ENCODE measurements at places on chromosomes 11 and 22.
A peak's percentile ranks its signal among the peaks of the same experiment; 100 is the strongest.

DNA sequence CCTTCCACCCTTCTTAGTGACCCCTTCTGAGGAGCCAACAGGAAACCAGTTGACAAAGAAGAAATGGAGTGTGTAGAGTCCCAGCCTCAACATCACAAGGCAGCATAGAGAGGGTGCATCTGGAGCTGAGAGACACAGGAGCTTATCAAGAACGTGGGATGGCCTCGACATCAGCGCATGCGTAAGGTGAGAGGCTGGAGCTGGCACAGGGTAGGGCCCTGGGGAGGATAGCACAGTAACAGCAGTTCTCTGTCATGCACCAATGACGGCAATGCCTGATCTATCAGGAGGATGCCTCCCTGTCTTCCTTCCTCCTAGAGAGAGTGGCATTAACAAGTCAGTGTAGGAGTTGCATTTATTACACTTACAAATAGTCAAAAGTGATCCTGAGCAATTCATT lies 426.1 kb downstream of the NTM start:
- no peak for DNase-seq

GRCh38 chr11:78292109-78292803 lies 103.5 kb downstream of the USP35 start:
- DNase-seq = no peak

DNA sequence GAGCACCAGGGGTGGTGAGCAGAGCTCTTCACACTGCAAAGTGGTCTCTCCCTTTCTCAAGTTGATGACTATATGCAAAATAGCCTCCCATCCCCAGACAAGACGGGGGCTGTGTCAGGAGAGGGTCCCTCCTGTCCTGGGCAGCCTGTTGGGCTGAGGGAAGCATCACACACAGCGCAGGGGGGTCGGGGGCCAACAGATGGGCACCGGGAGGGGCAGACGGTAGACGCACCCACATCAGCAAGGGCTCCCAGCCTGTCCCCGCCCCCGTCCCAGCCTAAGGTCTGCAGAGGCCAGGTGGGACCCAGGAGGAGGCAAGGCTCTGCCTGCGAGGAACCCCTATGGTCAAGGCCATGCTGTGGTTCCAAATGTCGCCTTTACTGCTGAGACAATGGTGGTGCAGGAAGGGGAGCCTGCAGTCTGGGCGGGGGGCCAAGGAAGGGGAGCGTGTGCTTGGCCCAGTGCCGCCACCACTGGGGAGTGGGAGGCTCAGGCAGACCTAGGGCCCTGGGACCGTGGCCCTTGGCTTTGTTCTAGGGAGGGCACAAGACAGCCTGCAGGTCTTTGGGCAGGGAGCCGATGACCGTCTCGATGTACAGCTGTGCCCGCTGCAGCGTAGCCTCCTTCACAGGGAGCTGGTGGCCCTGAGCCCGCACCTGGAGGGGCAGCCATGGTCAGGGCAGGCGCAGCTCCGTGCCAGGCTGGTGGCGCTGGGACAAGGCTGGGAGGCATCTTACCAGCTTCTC lies 4.3 kb upstream of the PLXNB2 start:
- DNase-seq = no peak

DNA sequence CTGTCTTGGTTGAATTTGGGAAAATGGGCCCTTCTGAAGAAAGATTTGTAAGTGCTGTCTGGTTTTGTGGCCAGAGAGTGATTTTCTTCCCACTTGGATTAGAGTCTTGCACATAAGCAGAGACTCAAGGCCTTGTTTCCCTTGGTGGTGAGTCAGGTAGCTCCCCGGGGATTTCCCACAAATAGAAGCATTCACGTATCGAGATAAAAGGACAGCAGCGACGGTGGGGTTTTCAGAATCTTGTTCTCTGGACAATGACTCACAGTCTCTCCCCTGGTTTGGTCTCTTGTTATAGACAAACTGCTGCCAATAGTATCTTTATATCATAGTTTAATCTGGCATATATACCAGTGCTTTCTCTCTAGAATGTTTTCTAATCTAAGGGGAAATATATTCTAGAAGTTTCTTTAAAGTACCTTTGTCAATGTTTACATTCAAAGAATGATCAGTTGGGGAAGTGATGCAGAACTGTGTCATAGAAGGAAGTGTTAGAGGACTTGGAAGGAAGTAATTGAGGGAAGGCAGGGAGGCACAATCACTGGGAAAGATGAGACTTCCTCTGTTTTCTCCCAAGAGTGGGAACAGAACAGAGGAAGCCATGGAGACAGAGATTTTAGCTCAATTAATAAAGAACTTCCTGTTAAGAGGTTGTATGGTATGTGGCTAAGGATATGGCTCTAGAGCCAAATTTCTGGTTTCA lies 18.1 kb downstream of the POLA2 start:
- peak; percentile 46 for DNase-seq

GRCh38 chr11:79017811-79018210 lies 423.0 kb downstream of the TENM4 start:
- no peak for DNase-seq

DNA sequence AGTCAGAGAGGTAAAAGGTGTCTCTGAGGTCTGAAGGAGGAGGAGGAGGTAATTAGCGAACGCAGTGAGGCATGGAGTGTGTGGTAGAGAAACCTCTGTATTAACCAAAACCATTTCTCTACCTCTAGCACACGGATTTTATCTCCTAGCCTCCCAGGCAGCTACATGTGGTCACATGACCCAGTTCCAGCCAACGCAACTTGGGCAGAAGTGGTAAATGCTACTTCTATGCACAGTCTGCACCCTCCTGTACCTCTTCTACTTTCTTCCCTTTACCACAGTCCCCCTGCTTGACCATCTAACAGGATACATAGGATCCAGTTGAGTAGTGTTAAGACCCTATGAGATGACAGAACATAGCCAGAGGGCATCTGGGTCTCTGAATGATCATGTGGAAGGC lies 95.7 kb downstream of the XRRA1 start:
- no peak for DNase-seq

DNA sequence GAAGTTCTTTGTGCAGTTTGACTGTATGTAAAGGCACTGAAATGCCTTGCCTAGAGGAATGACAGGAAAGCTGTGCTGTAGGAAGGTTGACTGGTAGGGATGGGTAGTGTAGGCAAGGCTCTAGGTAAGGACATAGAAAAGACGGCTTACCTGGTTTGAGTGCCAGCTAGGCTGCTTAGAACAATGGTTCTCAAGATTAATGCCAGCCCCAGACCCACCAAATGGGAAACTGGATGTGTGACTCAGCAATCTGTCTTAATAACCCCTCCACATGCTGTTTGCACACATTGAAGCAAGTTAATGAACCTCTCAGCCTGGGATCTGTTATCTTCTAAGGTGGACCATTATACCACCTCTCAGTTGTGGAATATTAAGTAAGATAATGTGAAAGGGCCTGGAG lies 3.7 kb downstream of the RPS3 start:
- no peak for DNase-seq

- no peak for DNase-seq
Observed at GRCh38 chr11:69891421-69892236, 72.4 kb upstream of the FGF3 start.

DNA sequence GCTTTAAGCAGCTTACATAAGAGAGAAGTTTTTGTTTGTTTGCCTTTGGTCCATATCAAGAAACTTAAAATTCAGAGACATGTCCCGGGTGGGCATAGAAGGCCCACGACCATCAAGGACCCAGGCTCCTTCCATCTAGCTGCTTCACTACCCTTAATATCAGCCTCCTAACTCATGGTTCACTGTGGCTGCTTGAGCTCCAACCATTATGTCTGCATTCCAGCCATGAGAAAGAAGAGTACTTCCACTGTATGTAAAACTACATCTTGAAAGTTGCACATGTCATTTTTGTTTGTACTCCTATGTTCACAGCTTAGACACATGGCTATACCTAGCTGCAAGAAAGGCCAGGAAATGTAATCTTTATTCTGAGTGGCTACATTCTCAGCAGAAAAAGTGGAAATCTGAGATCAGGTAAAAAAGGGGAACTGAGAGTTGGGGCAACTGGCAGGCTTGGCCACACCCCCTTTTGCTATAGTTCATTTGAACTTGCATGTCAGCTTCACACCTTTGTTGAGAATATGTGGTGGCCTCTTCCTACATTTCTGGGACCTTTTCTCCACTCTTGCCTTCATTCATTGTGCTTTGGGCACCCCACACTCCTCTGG lies 81.3 kb upstream of the TP53I11 start:
- DNase-seq = no peak

GRCh38 chr11:61505640-61506155 lies 2.9 kb upstream of the LRRC10B start:
- DNase-seq = no peak

DNA sequence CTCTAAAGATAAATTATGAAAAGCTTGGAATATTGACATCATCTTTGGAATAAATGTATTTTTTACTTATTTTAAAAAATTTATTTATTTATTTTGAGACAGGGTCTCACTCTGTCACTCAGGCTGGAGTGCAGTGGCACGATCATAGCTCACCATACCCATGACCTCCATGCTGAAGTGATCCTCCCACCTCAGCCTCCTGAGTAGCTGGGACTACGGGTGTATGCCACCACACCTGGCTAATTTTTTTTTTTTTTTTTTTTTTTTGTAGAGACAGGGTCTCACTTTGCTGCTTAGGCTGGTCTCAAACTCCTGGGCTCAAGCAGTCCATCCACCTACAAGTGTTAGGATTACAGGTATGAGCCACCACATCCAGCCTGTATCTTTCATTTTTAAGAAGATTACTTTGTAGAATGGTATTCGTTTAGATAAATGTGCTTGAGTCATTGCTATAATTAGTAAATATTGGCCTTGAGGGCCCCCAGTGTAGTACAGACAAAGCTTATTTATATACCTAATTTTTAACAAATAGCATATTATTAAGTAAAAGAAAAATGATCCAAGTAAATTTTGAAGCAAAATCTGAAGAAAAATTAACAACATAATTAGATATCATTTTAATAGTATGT lies 8.5 kb downstream of the SWAP70 start:
- no peak for DNase-seq
